Stimulated activated CD8-positive, alpha-beta memory T cell treated with anti-CD3 and anti-CD28 coated beads, Interleukin-15, amount 100 ng/mL, for 4 hours (primary cell): ENCODE measurements at places on chromosomes 5 and 9.
A peak's percentile ranks its signal among the peaks of the same experiment; 100 is the strongest.

- DNase-seq: no peak
Observed at GRCh38 chr5:149975409-149975808, 14.9 kb downstream of the SLC26A2 start.

GRCh38 chr5:50292735-50293394 lies 148.2 kb downstream of the EMB start:
- DNase-seq: no peak

- DNase-seq: no peak
Observed at GRCh38 chr5:103166706-103167105, 46.6 kb downstream of the PPIP5K2 start.

- no peak for DNase-seq
Observed at GRCh38 chr5:124477577-124477976, 268.9 kb downstream of the ZNF608 start.

DNA sequence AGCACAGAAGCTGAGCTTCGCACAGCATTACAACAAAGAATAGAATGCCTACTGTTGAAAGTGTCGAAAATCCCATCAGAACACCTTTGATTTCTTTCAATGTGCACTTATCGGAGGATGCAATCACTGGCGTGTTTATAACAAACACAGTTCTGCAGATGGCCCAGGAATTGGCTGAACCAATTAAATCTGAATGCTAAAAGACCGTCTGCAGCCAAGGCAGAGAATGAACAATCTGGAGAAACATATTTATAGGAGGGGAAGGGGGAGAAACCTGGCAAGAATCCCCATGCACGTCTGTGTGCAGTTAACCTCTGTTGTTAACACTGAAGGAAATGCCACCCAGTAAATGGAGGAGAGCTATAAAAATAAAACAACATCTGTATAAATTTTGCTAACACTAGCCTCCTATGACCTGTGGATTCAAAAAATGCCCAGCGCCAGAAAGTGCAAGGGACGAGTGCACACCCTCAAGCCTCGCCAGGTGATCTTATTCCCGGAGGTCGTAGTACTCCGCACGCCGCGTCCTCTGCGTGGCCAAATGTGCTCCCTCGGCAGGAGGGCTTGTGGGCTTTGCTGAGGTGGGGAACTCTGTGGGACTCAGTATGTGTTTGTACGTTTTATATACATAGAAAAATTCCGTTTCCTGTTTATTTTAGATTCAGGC lies 56.8 kb downstream of the PTCH1 start:
- DNase-seq: no peak

- no peak for DNase-seq
Observed at GRCh38 chr5:31641575-31641974, 2.6 kb downstream of the PDZD2 start.

DNA sequence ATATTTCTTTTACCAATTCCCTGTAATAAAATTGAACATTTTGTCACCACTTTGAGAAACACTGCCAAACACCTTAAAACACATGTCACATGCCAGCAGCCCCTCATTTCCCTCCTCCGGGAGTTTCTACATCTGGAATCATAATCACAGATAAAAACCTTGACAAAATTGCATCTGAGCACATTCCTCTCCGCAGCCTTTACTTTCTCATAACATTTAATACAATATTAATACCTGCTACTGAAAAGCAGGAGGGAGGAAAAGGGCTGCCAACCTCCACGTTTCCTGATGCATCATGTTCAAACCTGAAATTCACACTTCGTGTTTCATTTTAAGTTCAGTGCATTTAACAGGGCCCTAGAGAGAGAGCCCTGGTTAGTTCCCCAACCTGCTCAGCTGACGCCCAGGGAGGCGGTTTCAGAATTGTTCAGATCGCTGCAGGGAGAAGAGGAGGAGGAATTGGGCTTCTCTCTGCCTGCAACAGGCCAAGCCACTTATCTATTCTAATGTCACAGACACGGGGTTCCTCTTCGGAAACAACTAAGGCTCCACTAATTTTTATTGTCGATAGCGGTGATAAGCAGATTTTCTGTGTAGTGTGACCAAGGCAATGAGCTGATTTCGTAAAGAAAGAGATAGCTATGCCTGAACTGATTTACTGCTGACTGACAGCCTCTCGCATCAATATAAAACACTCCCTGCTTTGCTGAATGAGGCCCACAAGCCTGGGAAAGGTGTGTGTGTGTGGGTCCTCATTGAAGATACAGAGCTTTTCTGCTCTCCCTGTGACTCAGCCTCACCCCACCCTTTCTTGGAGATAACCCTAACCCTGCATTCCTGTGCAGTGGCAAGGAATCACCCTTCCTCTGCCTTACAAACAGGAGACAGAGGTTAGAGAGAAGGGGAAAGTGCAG lies 4.9 kb upstream of the LHX2 start:
- no peak for DNase-seq

GRCh38 chr5:41751867-41752266 lies 118.4 kb downstream of the OXCT1 start:
- DNase-seq: no peak

GRCh38 chr5:458547-459353 lies 15.8 kb downstream of the EXOC3 start:
- DNase-seq: peak; percentile 45

DNA sequence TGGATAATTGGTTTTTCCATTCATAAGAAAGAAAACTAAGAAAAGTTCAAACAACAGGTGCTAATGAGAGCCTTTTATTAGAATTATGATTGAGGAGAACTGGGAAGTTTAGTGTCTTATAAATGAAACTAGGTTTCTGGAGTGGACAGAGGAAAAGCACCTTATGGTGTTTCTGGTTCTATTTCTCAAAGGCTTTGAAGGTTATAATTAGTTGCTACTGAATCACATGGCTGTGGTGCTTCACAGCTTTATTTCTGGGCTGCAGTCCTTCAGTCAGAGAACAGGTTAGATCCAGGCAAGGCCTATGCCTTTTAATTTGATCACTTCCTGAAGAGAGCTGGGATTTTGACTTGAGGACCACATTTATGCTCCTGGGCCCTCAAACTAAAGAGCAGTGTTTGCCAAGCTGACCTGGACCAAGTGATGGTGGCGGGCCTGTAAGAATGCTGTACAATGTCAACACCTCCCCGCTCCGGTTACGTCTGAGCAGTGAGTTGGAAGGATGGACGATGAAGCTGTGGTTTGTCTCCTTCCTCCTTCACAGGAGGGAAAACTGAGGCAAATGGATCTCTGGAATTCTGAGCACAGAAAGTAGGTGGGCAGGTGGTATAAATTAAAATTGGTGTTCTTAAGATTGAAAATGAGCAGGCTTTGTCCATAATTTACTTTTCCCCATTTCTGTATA lies 56.0 kb downstream of the ZNF462 start:
- DNase-seq: no peak

- no peak for DNase-seq
Observed at GRCh38 chr5:43207601-43208000, 15.6 kb downstream of the NIM1K start.

DNA sequence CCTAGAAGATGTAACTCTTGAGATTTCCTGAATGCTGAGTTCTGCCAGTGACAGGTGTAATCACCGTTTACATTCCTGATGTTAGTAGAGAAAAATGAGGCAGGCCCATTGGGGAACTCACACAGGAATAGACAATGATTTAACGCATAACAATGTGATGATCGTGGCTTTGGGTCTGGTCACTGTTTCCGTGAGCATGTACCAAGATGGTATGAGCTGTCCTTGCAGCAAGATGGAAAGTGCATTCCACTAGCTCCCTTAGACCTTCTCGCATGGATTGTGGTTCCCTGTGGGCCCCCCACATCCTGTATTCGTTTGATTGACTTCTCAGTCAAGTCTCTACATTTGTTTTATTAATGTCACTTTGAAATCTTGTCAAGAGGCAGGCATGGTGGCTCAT lies 124.0 kb upstream of the DAP start:
- no peak for DNase-seq

DNA sequence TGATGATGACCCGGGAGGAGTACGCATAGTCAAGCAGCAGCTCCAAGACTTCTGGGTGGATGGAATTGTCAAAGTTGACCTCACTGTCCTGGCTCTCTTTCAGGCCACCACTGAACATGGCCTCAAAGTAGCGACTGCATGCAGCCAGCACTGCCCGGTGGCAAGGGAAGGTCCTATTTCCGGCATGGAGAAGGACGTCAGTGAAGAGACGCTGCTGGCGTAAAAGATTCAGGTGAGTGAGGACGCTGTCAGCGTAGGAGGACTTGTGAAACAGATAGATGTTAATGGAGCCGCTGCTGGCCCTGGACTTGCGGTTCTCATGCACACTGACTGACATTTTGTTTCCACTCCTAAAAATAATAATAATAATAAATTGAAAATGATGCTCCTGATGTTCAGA lies 4.4 kb downstream of the ENC1 start:
- DNase-seq: no peak

- DNase-seq: peak; percentile 18
Observed at GRCh38 chr5:76818844-76819831, at the start of gene F2RL1. F2RL1 (plus strand) TSS chr5:76819030; CDS start chr5:76819183, 153 bp downstream.

DNA sequence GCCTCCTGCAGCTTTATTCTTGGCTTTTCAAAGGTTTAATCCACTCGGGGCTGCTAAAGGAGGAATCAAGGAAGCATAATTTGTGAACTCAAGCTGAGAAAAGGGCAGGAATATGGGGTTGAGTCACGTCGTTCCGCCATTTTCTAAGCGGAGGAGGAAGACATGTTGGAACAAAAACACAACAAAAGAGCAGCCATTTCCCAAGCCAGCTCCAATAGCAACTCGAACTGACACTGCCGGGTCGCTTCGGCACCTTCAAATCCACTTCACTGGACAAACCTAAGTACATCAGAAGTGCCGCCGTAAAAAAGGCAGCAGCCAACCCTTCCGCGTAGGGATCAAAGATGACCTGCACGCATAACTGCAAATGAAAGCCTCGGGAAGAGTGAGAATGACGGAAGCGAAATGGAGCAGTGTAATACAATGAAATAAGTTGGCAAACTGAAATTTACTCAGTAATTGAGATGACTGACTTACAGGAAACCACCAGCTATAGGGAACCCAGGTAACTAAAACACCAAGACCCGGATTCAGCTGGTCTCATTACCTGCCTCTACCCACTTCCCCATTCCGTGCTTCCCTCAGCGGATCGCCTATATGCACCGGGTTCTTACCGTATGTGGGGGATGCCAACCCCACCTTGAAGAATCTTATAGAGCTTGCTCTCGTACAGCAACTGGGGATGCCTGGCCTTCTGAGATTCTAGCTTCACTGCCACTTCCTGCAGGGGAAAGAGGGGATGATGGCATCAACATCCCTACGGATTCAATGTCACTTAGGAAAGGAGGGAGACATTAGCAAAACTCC lies 1.6 kb downstream of the CSNK1A1 start:
- DNase-seq: no peak
